ENCODE measurements at places on chromosomes 16 and 17. TPM values are rescaled to one million over a fixed set of nuclear protein-coding genes. Genes with fewer than 3 reads are reported as not detected.
A peak's percentile ranks its signal among the peaks of the same experiment; 100 is the strongest.

The TERB1 gene
- not detected for total RNA-seq

DNA sequence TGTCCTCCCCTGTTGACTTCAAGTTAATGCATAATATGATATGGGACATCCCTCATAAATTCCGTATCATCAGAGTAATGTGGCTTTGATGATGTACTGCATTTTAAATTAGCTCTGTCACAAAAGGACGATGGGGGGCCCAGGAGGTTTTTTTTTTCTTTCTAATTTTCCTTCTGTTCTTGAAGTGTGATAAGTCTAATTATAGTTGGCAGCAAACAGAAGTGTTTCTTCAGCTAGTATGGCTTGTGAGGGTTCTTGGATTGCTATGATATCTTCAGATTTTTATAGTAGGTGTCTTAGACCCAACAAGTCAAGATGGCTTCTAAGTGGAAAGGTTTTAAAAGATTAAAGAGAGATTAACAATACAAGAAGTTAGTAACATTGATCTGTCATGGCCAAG, 796.2 kb upstream of the RBFOX1 start:
- no peak for DNase-seq

DNA sequence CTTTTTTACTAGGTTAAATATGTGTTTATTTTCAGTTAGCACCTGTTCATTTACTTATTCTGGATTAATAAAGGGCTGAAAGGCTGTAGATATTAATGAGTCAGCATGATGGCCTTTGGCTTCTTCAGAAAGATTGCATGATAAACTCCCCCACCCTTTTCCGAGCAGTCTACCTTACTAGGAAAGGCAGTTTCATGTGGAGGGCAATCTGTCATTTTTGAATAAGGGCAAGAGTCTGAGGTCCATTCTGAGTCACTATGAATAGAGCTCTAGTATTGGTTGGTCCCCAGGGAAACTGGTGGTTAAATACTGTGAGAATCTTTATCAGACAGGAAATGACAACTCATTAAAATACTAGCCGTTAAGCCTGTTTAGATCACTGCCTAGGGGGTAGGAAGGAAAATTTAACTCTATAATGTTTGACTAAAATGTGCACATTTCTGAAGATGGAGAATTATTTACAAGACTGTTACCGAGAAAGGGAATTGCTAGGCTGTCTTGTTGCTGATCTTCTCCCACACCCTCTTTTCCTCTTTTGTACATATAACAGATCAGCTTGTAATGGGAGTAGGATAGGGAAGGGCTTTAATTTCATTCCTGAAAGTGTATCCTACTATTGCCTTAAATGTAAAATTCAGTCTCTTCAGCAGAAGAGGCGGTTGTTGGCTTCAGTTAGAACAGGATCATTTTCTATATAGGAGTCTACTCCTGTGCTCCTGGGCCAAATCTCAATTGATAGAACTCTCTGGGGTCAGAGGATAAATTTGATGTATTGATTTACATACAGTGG, 63.3 kb downstream of the TUBD1 start:
- DNase-seq, result no peak

The GPRC5B gene
- 58.1 TPM for total RNA-seq

DNA sequence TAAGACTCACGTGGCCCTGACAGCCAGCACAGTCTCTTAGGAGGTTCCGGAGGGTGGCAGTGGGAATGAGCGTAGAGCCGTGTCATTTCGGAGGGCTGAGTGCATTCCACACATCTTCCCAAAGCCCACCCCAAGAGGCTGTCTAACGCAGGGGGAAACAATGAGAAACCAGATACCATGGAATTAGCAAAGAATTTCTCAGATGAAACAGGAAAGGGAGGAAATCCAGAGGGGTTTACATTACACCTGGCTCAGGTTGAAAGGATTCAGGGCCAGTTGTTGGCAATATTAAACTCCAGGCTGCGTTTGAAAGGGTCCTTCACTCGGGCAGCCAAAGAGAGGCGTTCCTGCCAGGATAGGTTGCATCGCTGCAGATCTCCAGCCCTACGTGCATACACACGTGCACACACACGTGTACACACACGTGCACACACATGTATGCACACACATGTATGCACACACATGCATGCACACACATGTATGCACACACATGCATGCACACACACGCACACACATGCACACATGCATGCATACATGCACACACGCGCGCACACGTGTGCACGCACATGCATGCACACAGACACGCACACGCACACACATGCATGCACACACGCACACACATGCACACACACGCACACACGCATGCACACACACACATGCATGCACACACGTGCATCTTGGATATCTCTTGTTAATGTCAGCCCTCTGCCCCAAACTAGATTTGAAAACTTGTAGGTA, 12.2 kb downstream of the CBX4 start:
- DNase-seq, result no peak

GRCh38 chr17:66963909-66964771, at the start of gene CACNG4:
TSS of gene CACNG4 (plus strand) at chr17:66964707. CDS start at chr17:66964912, 205 bp downstream.
- DNase-seq, result no peak

The KRT15 gene
- total RNA-seq, result 0.37 TPM

DNA sequence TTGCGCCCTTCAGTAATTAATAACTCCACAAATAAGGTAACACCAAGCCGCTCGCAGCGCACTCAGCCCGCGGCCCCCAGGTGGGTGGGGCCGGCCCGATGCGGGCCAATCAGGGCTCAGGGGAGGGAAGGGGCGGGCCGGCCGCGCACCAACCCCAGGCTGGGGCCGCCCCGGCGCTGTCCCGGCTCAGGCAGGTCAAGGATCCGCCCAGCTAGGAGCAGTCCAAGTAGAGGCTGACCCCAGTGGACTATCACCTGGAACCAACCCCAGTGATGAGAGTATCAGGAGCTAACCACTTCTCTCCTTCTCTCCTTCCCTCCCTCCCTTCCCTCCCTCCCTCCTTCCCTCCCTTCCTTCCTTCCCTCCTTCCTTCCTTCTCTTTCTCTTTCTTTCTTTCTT, 110.8 kb downstream of the C16orf78 start:
- peak; percentile 81 for DNase-seq

GRCh38 chr16:79656553-79657115, 56.1 kb upstream of the MAF start:
- DNase-seq, result no peak

DNA sequence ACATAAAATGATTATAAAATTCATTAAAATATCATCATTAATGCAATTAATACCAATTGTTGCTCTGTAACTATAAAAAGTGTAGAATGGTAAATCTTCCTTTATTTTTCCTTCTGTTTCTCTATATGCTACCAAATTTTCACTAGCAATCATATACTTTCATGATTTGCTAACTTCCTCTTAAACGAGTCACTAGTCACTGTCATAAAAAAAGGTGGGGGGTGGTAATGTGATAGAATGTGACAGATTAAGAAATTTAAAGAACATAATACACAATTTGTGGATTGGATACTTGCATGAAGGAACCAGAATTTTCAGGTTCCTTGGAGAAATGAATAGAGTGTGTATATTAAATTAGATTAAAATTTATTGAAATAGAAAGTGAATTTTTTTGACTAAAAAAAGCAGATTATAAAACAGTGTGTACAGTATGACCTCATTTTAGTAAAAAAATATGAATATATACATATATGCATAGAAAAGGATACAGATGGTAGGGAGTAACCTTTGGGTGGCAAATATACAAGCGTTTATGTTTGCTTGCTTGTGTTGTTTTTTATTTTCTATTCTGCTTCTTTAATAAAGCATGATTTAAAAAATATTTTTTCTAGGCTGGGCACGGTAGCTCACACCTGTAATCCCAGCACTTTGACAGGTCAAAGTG, 56.7 kb upstream of the C17orf78 start:
- no peak for DNase-seq

DNA sequence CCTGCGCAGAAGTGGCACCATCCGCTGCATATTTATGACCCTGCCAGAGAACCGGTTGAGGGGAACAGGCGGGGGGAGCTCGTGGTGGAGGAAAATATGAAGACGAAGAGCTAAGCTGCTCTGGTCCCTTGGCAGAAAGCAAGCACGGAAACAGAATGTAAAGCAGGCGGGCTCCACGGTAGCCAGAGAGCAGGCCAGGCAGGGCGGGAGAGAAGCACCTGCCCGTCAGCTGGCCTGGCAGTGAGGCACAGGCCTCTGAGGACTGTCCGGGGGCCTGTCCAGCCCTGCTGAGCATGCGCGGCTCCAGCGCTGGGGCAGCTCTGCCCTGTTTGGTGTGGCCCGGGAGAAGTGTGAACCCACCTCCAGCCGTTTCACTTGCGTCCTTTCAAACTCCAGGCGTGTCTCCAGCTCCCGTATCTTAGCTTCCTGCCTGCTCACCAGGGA, 46.7 kb downstream of the PIPOX start:
- no peak for DNase-seq

DNA sequence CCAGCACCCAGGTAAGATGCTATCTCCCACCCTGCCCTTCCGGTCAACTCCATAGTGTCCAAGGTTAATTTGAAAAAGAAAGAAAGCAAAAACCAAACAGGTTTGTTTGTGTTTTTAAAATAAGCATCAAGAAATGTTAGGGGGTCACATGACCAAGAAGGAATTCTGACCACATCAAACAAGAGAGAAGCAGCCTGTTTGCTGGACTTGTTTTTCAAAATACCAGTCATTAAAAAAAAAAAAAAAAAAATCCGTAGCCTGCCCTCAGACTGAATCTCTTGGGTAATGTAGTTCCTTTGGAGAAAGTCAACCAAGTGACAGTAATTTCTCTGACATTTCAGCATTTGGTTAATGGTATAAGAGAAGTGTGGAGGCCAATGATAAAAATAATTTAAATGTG, 38.4 kb downstream of the HNF1B start:
- DNase-seq, result no peak

The CBX8 gene
- total RNA-seq, result 5.9 TPM

DNA sequence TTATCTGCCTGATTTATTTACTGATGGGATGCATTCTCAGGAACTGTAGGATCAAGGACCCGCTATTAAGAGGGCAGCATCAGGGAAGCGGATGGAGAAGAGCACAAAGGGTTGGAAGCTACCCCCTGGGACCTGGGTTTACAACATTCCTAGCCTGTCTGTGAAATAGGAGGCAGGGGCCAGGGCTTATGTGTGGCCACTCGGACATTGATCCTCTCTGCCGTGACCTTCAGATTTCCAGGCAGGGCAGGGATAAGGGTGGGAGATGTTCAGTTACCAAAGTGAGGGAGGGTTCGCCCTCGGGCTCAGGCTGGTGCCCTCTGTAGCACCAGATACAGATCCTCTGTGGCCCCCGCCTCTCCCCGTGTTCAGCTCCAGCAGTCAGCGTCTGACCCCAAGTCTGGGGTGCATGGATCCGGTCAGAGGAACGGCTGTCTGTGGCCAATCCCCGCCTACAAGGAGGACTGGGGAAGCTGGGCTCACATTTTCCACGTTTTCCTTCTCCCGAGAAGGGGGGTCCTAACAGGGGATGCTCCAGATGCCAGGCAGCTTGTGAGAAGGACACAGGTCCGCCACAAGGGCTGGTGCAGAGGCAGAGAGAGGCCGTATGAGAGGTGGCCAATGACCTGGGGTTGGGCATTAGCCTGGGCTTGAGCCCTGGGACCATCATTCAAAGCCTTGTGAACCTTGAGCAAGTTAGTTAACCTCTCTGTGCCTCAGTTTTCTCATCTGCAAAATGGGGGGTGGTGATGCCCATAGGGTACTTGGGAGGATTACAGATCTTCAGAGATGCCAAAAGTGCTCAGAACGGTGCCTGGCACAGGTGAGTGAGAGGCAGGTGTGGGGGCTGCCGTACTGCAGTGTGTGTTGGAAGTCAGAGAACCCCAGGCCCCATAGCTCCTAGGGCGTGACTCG, 48.3 kb downstream of the ATP2C2 start:
- DNase-seq, result no peak

Measured in left cardiac atrium (tissue), 4 donors.